ENCODE measurements at places on chromosomes 7 and 10.

GRCh38 chr7:158018098-158018762, 569.4 kb downstream of the PTPRN2 start:
- DNase-seq: no peak

DNA sequence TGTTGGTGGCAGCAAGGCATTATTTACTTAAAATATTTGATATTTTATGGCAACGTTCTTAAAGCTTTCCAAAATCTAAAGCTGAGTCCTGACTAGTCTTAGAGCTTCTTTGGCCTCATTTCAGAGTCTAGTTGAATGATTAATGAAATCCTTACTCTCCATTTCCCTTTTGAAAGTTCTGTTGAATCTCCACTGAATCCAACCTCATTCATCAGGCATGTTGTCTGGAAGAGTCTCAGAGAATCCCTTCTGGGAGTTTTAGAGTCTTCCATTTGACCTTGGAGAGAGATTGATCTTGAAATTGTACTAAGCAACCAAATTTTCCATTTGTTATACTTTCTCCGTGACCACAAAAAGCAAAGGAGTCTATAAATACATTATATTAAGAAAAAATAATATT, 198.5 kb upstream of the TMEM196 start:
- DNase-seq: no peak

- DNase-seq: no peak
Observed at GRCh38 chr7:148584154-148584827, 6.3 kb upstream of the C7orf33 start.

- no peak for DNase-seq
Observed at GRCh38 chr10:123958241-123958640, 66.6 kb upstream of the CPXM2 start.

- DNase-seq: no peak
Observed at GRCh38 chr7:20439416-20440185, 108.9 kb downstream of the ITGB8 start.

DNA sequence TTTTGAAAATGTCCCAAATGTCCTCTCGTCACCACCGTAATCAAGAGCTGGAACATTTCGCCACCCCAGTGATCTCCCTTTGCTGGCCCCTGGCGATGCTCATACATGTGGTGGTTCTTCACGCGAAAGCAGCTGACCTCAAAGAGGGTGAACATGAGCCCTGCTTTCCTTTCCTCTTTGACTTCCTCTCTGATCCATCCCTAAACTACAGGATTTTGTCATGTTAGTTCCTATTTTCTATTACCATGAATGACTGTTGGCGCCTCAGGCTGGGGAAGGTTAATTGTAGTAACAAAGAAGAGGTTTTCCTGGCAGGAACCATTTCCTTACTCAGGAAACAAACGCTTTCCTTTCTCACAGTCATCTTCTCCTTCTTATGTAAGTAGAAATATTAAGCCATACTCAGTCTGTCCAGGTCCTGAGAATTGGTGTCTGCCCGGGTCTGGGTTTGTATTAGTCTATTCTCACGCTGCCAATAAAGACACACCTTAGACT, 114.5 kb downstream of the INSYN2A start:
- no peak for DNase-seq

GRCh38 chr10:79082631-79083596, 14.1 kb downstream of the ZMIZ1 start:
- DNase-seq: no peak

DNA sequence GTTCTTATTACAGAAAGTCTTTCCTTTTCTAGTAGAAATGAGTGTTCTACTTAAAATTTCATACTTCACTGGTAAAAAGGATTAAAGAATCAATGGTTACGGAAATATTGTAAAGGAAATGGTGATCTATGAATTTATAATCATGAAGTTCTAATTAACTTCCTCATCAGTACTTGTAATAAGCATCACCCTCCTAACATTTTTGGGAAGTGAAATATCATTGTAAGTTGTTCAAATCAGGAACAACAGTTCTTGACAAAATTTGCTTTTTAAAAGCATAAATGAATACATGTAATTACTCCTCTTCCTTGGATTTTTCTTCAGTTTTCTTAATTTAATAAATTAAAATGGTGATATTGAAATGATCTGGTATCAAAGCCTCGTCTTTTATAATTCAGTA, 5.6 kb upstream of the PCGF5 start:
- DNase-seq: no peak

Measured in stimulated activated CD4-positive, alpha-beta T cell treated with anti-CD3 and anti-CD28 coated beads, Interleukin-1b, Interleukin-23, amount 100 ng/mL, for 1 hour (primary cell).